Myocyte (in vitro differentiated cells): ENCODE measurements at places on chromosomes 1 and 21. TPM values are rescaled to one million over a fixed set of nuclear protein-coding genes. Genes with fewer than 3 reads are reported as not detected.
A peak's percentile ranks its signal among the peaks of the same experiment; 100 is the strongest.

GRCh38 chr1:15452216-15452615, 4.3 kb upstream of the CELA2A start:
- no peak for DNase-seq

GRCh38 chr1:9996624-9997582, at the start of gene RBP7:
Gene RBP7 (plus strand): TSS chr1:9997228. CDS start chr1:9997259, 31 bp downstream.
- no peak for DNase-seq

DNA sequence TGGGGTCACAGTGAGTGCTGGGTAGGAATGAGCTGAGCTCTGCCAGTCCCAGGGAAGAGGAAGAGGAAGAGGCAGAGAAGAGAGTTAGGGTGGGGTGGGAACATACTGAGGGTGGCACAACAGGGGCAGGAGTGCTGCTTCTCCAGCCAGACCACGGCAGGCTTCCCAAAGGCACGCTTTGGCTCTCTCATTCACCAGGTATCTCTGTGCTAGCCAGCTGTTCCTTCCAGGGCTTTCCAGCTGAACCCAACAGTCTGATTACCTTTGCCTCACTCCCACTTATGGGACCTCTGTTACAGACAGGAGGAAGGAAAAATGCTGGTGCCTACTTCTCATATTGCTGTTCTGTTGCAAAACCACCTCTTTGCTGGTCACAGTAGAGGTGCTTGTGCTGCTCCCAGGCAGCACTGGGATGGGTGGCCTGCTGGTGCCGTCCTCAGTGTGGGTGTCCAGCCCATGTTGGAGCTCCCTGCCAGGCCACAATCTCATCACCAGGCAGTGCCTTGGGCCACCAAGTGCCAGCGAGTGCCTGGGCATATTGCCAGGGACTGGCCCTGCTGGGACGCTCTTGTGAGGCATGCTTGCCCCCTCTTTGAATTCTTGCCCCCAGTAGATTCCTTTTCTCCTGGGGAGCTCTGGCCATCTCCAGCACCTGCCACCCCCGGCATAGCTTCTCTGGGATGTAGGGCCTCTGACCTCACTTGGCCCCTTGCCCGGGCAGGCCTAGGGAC, 2.1 kb downstream of the ADORA1 start:
- peak; percentile 92 for DNase-seq

- no peak for DNase-seq
Measured at GRCh38 chr21:16102113-16102512, 372.3 kb downstream of the USP25 start.

Gene NEXN
- total RNA-seq, result 100 and 144 TPM in 2 replicates
